Glomerular endothelial cell (primary cell): ENCODE measurements at places on chromosomes 3 and 15.

DNA sequence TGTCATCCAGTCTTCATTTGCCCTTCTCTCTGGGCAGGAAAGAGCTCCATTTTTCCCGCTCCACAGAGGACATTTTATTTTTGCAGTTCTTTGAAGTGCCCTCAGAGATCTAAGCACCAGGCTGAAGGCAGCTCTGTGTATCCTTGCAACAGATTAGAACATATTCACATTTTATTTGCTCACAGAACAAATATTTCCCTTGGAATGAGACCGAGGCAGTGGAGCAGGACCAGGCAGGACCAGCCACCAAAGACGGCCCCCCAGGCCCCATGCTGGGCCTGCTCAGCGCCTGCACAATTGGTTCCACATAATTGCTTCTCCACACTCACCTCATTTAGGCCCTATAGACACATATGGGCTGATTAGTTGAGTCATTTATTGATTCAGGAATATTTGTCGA, 15.7 kb upstream of the ETV5 start:
- no peak for DNase-seq

- no peak for DNase-seq
Observed at GRCh38 chr15:96209285-96209735, 121.2 kb upstream of the NR2F2 start.

DNA sequence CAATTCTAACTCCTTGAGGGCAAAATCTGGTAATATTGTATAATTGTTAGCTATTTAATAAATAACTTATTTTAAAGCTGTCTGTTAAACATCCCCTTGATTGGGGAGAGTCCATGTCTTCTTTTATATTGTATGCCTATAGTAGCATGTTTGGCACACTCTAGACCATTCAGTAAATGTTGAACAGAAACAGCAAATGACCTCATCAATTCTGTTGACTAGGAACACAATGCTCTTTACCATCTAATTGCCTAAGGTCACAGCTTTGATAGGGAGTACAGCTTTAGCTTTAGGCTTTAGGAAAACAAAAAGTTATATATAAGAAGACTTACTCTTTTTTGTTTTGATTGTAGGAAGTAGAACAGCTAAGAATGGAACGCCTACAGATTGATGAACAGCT, 27.0 kb downstream of the DNAJC19 start:
- no peak for DNase-seq

DNA sequence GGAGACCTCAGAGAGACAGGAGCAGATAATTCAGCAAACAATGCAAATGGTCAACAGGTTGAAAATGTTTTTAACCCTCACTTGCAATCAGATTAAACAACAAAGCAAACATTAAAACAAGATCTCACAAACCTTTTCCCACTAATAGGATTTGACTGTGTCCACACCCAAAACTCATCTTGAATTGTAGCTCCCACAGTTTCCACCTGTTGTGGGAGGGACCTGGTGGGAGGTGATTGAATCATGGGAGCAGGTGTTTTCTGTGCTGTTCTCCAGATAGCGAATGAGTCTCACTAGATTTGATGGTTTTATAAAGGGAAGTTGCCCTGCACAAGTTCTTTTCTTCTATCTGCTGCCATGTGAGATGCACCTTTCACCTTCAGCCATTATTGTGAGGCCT, 1.3 kb upstream of the LYSMD4 start:
- no peak for DNase-seq

DNA sequence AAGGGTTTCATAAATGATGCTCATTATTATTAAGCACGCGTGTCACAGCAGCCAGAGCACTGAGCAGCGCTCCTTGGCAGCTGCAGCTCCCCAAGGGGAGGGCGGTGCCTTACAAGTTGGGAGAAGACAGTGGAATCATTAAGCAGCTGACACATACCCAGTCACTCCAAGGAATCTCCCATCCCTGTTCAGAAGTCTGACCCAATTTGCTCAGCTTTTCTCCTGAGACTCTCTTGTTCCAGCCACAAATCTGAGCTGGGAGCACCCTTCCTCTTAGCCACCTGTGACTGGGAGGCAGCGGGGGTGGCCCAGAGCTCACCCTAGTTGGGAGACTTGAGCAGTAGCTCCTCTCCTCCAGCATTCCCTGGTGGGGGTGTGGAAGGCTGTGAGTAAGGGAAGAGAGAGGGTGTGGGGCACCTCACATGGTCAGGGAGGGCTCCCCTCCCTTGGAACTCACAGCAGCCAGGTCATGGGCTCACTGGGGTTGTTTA, 64.3 kb downstream of the DUT start:
- DNase-seq, result no peak

GRCh38 chr3:101009386-101009785, 16.2 kb upstream of the ABI3BP start:
- no peak for DNase-seq

DNA sequence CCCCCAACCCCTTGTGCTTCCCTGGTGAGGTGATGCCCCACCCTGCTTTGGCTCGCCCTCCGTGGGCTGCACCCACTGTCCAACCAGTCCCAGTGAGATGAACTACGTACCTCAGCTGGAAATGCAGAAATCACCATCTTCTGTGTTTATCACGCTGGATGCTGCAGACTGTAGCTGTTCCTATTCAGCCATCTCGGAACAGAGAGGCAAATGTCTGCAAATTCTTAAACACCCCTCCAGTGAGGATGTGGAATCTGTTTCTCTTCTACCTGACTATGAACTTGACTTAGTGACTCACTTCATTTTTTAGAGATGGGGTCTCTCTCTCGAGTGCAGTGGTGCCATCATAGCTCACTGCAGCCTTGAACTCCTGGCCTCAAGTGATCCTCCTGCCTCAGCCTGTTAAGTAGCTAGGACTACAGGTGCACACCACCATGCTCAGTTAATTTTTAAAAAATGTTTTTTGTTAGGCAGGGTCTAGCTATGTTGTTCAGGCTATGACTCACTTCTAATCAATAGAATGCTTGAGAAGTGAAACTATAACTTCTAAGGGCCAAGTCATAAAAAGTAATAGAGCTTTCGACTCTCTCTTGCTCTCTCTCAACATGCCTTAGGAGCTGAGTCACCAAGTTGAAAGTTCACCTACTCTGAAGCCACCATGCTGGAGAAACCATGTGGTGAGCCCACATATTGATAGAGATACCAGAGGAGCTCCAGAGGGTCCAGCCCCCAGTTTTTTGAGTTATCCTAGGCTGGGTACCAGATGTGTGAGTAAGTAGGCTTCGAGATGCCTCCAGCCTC, 11.5 kb upstream of the PARP14 start:
- no peak for DNase-seq

DNA sequence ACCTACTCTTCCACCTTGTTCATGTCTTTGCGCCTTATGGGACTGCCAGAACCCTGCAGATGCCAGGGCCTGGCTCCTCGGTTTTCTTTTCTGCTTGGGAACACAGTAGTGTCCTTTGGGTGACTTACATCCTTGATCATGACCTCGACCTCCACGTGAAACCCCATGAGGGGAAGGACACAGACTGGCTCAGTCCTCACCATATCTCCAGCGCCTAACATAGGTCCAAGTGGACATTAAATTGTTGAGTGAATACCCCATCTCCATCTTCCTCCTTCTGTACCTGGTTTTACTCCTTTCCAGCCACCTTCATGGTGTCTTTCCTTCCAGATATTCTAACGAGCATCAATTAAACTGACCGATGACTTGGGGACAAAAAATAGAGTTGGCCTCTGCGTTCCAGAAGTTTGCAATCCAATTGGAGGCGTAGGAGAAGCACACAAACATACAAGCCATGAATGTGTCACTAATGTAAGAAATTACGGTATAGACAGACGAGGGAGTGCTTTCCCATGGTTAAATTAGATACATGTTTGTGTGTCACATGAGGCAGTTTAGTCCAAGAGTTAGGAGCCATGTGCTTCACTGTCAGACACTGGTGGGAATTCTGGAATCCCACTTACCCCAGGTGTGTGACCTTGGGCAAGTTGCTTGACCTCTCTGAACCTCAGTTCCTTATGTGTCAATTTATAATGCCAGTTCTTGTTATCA, 907 bp upstream of the HERC1 start:
- DNase-seq, result no peak

- no peak for DNase-seq
Observed at GRCh38 chr3:170350515-170351413, 6.8 kb upstream of the SKIL start.

- DNase-seq, result no peak
Observed at GRCh38 chr15:58694641-58695398, 54.7 kb downstream of the ADAM10 start.

DNA sequence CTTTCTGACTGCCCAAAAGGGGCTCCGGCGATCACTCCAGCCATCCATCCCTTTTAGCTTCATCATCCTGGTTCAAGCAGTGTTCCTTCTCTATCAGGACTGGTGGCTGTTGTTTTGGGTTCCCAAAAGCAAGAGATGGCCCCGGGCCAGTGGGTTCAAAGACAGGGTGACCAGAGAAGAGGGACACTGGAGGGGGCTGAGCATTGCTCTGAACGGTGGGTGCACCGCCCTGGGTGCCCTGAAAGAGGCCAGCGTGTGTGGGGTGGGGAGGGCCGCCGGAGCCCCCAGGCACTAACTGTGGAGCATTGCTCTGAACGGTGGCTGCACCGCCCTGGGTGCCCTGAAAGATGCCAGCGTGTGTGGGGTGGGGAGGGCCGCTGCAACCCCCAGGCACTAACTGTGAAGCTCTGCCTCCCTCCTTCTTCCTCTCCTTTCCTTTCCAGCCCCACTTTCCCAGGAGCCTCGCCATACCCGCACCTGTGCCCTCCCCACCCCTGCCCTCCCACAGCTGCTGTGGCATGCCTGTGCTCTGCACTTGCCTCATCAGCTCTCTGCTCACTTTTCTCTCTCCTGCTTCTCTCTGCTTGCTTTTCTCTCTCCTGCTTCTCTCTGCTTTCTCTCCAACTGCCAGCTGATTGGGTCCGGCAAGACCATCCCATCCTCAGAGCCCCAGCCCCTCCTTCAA, 37.4 kb upstream of the OR4F6 start:
- DNase-seq, result no peak

DNA sequence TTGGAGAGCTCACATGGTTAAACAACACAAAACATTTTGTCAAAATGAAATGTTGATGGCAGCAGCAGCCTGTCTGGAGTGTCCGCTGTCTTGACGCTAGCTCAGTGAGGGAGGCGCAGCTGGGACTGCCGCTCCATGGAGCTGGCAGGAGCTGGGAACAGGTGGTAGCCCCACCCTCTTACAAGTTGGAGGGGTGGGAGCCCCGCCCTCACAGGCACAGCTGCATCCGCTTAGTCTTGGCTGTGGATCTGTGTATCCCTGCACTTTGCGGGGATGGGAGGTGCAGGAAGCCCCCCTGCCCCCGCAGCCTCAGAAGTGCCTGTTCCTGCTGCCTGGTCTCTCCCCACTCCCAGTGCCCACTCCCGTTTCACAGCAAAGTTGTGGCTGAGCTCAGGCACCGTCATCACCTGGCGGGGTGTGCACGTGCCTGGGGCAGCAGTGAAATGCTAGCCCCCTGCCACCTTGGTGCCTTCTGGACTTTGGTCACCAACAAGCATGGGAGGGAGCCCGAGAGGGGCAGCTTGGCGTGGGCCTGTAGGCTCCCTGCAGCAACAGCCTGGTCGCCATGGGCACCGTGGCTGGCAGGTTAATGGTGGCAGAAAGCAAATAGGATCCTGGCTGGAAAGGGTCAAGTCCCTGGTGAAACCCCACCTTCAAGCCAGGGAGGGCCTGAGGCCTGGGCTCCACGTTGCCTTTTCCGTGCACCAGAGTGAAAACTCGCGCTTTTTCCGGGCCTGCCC, 53.8 kb upstream of the CADM2 start:
- DNase-seq, result no peak

- no peak for DNase-seq
Observed at GRCh38 chr3:66312039-66312438, 91.2 kb downstream of the SLC25A26 start.

GRCh38 chr15:38609097-38609738, 44.6 kb upstream of the RASGRP1 start:
- no peak for DNase-seq

GRCh38 chr15:76328106-76328696, 8.4 kb upstream of the ISL2 start:
- DNase-seq, result no peak

DNA sequence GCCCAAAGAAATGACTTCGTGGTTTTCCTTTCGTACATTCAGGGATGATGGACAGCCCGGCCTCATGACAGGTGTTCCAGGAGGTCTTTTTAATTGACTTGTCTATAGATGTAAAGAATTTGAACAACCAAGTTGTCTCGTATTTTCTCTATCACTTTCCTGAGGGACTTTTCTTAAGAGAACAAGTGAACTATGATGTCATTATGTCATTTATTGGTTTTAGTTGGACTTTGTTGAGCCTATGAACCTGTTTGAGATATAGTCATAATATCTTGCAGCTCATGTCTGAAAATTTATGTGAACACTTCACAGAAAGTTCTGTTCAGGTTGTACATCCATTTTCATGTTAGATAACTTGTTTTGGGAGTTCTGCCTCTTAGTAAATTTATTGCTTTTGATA, 89.2 kb downstream of the RBMS3 start:
- DNase-seq, result no peak

DNA sequence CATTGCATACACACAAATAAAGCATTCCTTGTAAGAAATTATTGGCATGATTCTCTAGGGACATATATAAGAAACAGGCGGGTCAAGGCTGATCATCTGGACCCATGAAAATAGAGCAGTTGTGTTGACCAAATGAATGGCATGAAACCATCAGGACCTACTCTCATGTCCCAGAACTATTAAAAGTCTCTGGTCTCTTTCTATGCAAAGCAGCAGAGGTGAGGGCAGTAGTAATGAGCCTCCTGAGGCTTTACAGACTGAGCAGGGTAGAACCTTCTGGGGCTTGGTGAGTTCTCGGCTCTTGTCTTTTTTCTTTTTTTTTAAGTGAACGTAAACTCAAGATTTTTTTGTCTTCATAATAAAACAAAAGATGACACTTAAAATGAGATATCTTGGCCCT, 9.3 kb downstream of the GLDN start:
- DNase-seq, result no peak

- no peak for DNase-seq
Observed at GRCh38 chr15:42171122-42171521, 14.7 kb upstream of the PLA2G4F start.

- peak; percentile 86 for DNase-seq
Observed at GRCh38 chr3:50170689-50171088, 15.6 kb downstream of the SEMA3F start.

DNA sequence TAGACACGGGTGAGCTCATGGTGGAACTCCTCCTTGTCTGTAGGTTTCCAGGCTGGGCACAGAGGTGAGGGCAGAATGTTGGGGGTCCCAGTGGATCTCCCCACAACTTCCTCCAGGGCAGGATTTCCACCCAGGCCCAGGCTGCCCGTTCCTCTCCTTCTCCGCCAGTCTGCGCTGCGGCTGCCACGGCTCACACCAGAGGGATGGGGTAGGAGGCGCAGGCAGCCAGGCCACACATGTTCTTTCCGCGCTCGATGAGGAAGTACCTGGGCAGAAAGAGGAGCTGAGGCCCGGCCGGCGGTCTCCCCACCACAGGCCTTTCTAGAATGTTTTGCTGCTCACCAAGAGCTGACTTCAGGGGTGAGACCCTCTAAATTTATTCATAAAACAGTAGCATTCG, 22.9 kb downstream of the CTSH start:
- DNase-seq, result no peak

GRCh38 chr3:62445275-62445674, 71.9 kb upstream of the FEZF2 start:
- peak; percentile 9 for DNase-seq

- no peak for DNase-seq
Observed at GRCh38 chr3:27024493-27024892, 344.7 kb downstream of the NEK10 start.
